ENCODE measurements at places on chromosomes 2 and 18. TPM values are rescaled to one million over a fixed set of nuclear protein-coding genes. Genes with fewer than 3 reads are reported as not detected.

The PRKAG3 gene
- not detected for total RNA-seq

The FAP gene
- not detected for total RNA-seq

The TBR1 gene
- total RNA-seq, result not detected

The DLX2 gene
- not detected for total RNA-seq

The GPR39 gene
- total RNA-seq, result not detected

The CASP10 gene
- 12.2 TPM for total RNA-seq

DNA sequence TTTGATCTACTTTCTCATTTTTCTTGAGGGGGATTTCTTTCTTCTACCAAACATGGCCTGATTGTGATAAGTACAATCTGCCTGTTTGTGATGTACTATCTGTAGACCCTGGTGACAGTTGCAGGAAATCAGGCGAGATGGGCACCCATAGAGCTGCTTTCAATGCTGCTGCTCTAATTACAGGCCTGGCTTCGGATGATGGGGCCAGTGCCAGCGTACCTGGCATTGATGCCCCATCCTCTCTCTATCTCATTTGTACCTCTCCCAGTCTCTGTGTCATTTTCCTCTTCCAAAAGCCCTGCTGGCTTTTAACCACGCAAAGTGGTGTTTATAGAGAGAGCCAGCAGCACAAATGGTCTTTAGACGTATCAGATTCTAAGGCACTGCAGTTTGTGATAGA is 69.9 kb downstream of the KCTD18 start:
- H3K27me3 ChIP-seq, result no peaks in the 10 kb centered on the region
- H3K4me1 ChIP-seq, result no peaks in the 10 kb centered on the region
- H3K36me3 ChIP-seq, result no peaks in the 10 kb centered on the region

DNA sequence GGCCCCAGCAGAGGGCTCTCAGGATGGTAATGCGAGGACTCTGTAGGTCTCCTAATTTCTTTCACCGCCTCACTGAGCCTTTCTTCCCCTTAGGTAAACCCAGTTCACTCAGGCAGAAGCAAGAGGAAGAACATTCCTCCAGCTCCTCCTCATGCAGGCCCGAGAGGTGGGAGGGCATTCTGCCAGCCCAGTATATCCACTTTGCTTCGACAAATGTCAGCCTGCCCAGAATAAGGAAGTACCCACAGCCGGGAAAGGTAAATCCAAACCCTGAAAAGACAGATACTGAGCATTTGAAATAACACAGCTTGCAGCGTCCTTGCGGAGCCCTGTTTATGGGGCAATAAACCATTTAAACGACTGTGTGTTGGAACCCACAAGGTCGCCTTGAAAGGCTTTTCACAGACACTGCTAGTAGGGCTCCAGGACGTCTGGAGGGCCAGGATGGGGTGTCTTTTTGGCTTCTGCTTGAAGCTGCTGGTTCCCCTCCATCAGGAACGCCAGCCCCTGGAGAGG is 63.0 kb upstream of the STPG4 start:
- H3K4me1 ChIP-seq, result no peaks in the 10 kb centered on the region
- no peaks in the 10 kb centered on the region for H3K36me3 ChIP-seq
- H3K27me3 ChIP-seq, result no peaks in the 10 kb centered on the region
- DNase-seq, result no peak
- H3K27ac ChIP-seq, result no peak overlapping the region

GRCh38 chr2:235613649-235614048 is 119.8 kb downstream of the AGAP1 start:
- peaks cover 4% of the 10 kb centered on the region for H3K27me3 ChIP-seq
- no peaks in the 10 kb centered on the region for H3K4me1 ChIP-seq
- no peak overlapping the region for H3K4me3 ChIP-seq
- DNase-seq, result no peak
- no peaks in the 10 kb centered on the region for H3K36me3 ChIP-seq
- H3K27ac ChIP-seq, result no peak overlapping the region

GRCh38 chr2:28463893-28464292 is 32.0 kb upstream of the PLB1 start:
- H3K36me3 ChIP-seq, result peaks cover 5% of the 10 kb centered on the region
- H3K4me1 ChIP-seq, result peaks cover 32% of the 10 kb centered on the region
- no peak overlapping the region for H3K4me3 ChIP-seq

DNA sequence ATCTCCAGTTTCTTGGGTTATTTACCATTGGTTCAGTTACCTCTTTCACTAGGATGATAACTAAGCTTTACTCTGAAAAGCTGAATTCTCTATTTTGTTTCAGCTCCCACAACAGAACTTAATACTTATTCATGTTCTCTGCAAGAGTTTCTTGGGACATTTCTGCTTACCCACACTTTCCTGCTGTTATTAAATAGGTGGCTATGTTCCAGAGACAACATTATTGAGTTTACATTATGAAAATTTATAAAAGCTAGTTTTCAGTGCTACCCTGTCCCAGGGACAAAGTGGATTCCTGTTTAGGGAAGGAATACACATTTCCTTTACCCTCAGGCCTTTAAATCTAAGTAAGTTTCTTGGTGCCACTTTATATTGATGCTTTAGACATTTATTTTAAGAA is 7.0 kb upstream of the GPD2 start:
- H3K36me3 ChIP-seq, result no peaks in the 10 kb centered on the region
- peaks cover 4% of the 10 kb centered on the region for H3K27me3 ChIP-seq
- H3K4me3 ChIP-seq, result no peak overlapping the region
- no peak for DNase-seq
- H3K4me1 ChIP-seq, result peaks cover 15% of the 10 kb centered on the region

DNA sequence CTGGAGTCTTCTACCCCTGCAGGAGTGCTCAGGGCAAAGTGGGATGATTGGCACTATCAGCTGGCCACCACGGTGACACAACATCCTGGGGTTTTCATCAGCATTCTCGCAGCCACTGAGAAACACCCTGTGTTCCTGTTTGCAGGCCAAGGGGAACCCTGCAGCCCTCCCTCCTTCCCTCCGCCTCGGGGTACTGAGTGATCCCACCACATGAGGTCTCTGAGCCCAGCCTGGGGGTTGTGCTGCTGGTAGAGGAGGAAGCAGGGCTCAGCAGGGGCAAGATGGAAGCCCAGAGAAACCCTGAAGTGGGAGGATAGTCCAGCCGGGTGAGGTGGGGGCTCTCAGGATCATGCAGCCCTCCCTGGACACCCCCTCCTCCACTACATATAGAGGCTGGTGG is at the start of gene OXER1:
Gene OXER1 (minus strand): TSS at position 40 of the 400 bp plus-strand sequence. CDS start 73 bp downstream, outside the sequence.
- no peak within 1 kb of the TSS for H3K27ac ChIP-seq
- H3K4me1 ChIP-seq, result no peaks in the 10 kb centered on the region
- no peak within 1 kb of the TSS for H3K4me3 ChIP-seq
- no peaks in the 10 kb centered on the region for H3K27me3 ChIP-seq
- DNase-seq, result no peak

DNA sequence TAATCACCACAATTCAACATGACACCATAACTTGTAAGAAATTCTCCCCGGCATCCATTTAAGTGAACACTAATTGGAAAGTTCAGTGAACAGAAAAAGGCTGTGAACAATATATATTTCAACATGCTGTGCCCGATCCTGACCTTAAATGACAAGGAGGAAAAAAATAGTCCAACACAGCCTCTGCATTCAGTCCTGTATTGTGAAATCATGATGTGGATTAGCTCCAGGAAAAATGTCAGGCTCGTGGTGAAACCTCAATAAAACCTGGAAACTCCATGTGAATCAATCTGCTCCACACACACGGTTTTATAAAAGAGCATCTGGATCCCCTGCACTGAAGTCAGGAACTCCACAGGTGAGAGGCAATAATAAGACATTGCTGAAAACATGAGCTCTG is 145.4 kb upstream of the SPOPL start:
- no peak overlapping the region for H3K4me3 ChIP-seq
- no peaks in the 10 kb centered on the region for H3K36me3 ChIP-seq
- DNase-seq, result no peak
- H3K27ac ChIP-seq, result no peak overlapping the region

DNA sequence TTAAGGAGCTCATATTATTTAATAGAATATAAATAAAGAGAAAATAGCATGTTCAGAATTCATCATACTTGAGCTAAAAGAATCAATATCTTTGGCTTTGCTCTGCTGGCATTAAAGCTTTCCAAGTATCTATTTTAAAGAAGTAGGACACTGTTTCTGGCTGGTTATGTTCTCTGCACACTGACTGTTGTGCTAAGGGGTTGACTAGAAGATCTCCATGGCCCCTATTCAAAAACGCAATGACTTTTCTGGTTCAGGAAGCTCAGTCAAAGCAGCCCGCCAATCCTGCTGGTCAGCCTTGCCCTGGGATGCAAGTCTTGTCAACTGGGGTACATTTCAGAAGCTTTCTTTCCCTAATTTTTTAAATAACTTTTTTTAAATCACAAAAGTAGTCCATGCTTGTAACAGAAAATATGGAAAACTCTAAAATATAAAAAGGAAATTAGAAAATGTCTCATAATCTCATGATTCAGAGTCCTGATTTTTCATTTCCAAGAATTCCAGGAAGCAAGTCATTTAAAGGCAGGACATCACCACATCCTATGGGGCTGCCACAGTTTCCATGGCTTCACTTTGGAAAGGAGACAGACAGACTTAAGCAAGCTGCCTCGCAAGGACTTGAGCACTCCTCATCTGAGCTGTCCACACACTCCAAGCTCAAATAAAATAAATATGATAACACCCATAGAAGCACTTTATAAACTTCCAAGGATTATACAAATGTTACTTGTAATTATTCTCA is 195.1 kb downstream of the TXNL1 start:
- H3K4me3 ChIP-seq, result no peak overlapping the region
- no peaks in the 10 kb centered on the region for H3K36me3 ChIP-seq
- no peaks in the 10 kb centered on the region for H3K4me1 ChIP-seq
- no peak overlapping the region for H3K27ac ChIP-seq
- no peaks in the 10 kb centered on the region for H3K27me3 ChIP-seq
- no peak for DNase-seq

DNA sequence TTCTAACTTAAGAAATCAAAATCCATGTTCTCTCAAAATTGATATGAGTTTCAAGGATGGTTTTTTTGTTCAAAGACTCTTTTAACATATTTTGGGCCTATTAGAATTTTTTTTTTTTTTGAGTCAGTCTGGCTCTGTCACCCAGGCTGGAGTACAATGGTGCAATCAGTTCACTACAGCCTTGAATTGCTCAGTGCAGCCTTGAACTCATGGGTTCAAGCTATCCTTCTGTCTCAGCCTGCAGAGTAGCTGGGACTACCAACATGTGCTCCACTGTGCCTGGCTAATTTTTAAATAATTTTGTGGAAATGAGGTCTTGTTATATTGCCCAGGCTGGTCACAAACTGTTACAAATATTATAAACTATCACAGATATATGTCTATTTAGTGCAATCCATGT is 40.6 kb upstream of the RBMS1 start:
- no peaks in the 10 kb centered on the region for H3K36me3 ChIP-seq
- DNase-seq, result no peak
- peaks cover 3% of the 10 kb centered on the region for H3K4me1 ChIP-seq
- no peak overlapping the region for H3K27ac ChIP-seq

DNA sequence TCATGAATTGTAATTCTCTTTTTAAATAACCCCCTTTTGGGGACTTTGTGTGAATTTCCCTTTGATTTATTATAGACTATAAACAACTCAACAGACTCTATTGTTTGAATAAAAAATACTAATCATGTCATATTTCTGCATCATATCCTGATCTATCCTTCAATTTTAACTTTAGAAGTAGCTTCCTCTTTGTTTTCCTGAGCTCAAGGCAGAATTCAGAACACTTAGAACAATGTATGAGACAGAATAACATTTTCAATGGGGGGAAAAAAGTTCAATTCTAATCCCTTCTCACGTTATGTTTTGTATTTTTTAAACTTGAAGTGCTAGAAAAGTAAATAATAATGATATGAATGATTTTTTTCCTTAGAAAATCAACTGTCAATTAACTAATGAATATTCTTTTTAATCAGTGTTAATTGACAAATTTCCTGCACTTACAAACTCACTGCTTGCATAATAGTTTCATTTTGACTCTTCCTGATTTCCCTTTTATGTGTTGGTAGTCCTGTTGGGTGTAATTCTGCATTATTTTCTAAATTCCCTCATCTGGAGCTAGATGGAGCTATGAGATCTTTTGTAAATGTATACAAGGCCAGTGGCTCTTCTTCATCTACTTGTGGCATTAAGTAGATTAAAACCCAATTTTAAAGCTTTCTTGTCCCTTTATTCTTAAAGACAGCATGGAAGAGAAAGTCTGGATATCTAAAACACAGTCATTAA is 326.1 kb downstream of the PARD3B start:
- no peak overlapping the region for H3K27ac ChIP-seq
- peaks cover 28% of the 10 kb centered on the region for H3K4me1 ChIP-seq
- no peaks in the 10 kb centered on the region for H3K27me3 ChIP-seq
- no peak for DNase-seq
- H3K36me3 ChIP-seq, result no peaks in the 10 kb centered on the region
- no peak overlapping the region for H3K4me3 ChIP-seq

- no peak overlapping the region for H3K4me3 ChIP-seq
- no peak for DNase-seq
- H3K36me3 ChIP-seq, result peaks cover 3% of the 10 kb centered on the region
- H3K27ac ChIP-seq, result no peak overlapping the region
Observed at GRCh38 chr2:239881561-239882320, 143.4 kb downstream of the NDUFA10 start.

- H3K4me1 ChIP-seq, result no peaks in the 10 kb centered on the region
- H3K27ac ChIP-seq, result no peak overlapping the region
- H3K27me3 ChIP-seq, result peaks cover 2% of the 10 kb centered on the region
- no peaks in the 10 kb centered on the region for H3K36me3 ChIP-seq
- no peak overlapping the region for H3K4me3 ChIP-seq
Observed at GRCh38 chr2:109526442-109526970, 87.3 kb downstream of the SEPTIN10 start.

DNA sequence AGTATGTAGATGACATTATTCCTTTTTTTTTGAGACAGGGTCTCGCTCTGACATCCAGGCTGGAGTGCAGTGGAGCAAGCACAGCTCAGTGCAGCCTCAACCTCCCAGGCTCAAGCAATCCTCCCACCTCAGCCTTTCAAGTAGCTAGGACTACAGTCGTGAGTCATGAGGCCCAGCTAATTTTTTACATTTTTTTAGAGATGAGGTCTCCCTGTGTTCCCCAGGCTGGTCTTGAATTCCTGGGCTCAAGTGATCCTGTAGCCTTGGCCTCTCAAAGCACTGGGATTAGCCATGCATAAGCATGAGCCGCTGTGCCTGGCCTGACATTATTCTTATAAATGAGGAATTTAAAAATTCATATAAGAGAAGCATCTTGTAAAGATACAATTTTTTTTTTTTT is 86.9 kb downstream of the FAM117B start:
- no peaks in the 10 kb centered on the region for H3K27me3 ChIP-seq
- peaks cover 17% of the 10 kb centered on the region for H3K36me3 ChIP-seq
- DNase-seq, result no peak
- no peak overlapping the region for H3K4me3 ChIP-seq
- no peak overlapping the region for H3K27ac ChIP-seq
